ENCODE measurements at places on chromosomes 11 and 22.

- DNase-seq, result no peak
Measured at GRCh38 chr11:96045622-96046456, 121.9 kb upstream of the MTMR2 start.

GRCh38 chr11:5343474-5344335 is at the start of gene OR51B5:
Gene OR51B5, minus strand, starts transcription at chr11:5343524. Its CDS starts 0 bp downstream, at chr11:5343524.
- no peak for DNase-seq

GRCh38 chr11:85967457-85967856 is 101.4 kb downstream of the PICALM start:
- DNase-seq, result no peak

GRCh38 chr11:15483205-15483604 is 368.5 kb downstream of the INSC start:
- no peak for DNase-seq

DNA sequence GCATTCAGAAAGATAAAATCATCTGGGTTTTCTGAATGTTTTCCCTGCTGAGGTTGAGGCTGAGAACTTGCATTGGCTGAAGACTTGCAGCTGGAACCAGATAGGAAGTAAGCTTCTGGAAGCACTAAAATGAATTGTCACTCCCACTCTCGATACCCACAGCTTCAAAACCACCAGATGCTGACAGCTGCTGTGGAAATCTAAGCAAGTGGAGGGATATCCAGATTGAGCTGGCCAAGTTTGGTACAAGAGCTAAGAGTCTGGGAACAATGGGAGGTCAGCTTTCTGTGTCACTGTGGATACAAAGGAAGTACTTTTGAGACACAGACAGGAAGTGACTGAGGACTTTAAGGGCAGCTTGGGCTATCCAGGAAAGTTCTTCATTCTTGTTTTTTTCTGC is 51.3 kb upstream of the CD44 start:
- no peak for DNase-seq

DNA sequence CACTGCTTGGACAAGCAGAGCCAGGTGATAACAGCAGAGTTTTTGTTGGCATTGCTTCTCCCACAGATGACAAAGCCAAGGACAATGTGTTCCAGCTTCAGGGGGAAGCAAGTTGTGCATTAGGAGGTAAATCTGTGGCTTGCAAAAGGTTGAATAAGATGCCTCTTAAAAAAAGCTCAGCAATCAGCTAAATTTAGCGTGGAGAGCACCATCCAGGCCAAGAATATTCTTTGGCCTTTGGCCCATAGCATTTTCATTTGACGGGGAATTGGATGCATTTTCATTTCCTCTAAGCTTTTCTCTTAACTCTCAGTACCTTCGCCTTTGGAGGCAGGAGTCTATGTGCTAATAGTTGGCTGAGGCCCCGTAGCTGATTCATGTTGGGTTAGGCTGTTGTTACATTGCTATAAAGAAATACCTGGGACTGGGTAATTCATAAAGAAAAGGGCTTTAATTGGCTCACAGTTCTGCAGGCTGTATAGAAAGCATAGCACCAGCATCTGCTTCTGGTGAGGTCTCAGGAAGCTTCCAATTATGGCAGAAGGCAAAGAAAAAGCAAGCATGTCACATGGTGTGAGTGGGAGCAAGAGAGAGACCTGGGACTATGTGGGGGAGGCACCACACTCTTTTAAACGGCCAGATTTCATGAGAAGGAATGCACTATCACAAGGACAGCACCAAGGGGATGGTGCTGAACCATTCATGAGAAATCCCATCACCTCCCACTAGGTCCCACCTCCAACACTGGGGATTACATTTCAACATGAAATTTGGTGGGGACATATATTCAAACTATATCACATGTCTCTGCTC is 350.1 kb upstream of the C11orf87 start:
- DNase-seq, result no peak

DNA sequence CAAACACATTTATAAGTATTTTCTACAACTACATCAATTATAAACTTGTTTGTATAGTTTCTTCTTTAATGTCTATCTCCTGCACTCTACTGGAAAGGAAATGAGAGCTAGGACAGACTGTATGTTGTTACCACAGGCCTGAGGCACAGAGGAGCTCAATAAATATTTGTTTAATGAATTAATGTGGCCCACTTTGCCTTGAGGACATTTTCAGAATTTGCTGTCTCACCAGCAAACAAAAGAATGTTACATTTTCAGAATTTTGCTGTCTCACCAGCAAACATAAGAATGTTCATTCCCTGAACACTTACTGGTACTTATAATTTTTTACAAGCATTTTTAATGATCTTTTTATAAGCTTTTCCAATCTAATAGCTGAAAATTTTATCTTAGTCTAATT is 41.9 kb upstream of the WNT7B start:
- no peak for DNase-seq

DNA sequence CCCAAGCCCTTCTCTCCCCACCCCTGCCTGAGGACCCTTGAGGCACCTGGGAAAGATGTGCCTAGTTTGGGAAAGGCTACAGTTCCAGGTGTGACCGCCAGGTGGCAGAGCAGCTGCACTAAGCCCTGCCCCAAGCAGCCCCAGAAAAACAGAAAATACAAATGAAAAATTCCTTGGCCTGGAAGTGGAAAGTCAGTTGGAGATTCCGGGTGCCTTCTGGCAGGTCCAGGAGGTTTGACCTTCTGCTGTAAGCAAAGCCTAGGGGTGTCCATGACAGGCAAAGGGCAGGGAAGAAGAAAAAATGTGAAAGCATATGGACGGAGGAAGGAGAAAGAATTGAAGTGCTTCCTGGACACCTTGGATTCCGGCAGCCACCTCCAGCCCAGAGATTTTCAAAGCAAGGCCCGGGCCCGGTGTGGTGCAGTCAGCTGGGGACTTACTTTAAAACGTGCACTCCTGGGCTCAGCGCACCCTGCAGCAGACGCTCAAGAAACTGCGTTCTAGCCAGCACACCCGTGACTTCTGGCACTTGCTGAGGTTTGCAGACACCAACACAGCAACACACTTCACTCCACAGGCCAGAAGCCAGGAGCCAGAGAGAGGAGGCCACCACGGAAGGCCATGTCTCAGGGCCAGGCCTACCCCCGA is 37.3 kb upstream of the SLC22A12 start:
- DNase-seq, result no peak

DNA sequence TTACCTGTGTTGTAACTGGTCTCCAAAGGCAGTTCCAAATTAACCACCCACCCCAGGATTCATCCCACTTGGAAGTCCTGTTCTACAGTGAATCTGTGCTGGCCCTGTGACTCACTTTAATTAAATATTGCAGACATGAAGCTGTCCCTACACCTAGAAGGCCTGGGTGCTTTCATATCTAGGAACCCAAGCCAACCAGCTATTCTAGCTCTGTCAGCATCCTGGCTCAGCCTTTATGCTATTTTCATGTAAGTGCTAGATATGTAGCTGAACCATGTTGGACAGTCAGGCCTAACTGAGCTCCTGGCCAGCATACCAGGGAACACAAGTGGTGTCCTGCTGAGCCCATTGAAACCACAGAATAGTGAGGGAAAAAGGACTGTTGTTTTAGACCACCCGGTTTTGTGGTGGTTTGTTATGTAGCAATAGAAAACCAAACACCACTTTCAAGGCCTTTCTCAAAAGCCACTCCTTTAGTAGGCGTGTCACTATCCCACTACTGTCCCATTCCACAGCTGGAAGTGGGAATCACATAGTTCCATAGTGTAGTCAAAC is 30.3 kb downstream of the CNTF start:
- DNase-seq, result no peak

GRCh38 chr11:99079576-99079975 is 58.8 kb downstream of the CNTN5 start:
- DNase-seq, result no peak

GRCh38 chr11:131792243-131792642 is 421.8 kb downstream of the NTM start:
- no peak for DNase-seq

DNA sequence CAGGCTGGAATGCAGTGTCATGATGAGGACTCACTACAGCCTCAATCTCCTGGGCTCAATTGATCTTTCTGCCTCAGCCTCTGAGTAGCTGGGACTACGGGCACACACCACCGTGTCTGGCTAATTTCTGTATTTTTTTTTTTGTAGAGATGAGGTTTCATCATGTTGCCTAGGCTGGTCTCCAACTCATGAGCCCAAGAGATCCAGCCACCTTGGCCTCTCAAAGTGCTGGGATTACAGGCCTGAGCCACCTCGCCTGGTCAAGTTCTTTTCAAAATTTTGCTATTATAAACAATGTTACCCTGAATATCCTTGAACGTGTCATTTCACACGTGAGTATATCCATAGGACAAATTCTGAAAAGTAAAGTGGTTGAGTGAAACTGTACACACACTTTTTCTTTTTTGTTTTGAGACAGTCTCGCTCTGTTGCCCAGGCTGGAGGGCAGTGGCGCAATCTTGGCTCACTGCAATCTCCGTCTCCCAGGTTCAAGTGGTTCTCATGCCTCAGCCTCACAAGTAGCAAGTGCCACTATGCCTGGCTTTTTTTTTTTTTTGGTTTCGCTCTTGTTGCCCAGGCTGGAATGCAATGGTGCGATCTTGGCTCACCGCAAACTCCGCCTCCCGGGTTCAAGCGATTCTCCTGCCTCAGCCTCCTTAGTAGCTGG is 21.6 kb upstream of the EP300 start:
- DNase-seq, result no peak

DNA sequence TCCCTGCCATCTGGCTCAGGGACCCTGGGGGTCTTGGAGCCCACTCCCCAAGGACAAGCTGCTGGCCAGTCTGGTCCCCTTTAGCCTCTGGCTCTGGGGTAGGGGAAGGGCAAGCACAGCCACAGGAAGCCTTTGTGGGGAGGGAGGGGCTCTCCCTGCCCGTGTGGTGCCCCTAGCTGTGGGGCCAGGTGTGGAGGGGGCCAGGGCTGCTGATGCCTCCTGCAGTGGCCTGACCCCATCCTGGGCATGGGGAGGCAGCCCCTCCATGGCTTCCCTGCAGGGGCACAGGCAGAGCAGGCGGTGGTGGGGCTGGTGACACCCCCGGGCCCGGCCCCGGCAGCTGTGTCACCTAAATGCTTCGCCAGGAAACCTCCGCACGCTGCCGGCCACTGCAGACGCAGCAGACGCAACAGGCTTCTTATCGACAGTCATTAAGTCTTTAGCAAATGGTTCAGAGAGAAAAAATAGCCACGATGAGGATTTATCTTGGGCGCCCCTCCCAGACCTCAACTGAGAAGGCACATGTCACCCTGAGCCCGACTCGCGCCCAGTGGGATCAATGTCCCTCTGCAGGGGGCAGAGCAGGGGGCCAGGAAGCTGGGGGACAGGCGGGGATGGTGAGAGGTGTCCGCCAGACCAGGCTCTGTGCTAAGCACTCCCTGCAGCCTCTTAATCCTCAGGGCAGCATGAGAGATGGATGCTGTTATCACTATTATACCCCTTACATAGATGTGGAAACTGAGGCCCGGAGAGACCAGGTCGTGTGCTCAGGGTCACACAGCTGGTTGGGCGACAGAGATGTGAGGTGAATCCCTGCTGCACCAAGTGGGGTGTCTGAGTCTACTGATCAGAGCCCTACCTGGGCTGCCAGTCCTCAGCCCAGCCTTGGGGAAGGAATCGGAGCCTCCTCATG is 33.9 kb downstream of the FLRT1 start:
- no peak for DNase-seq

- DNase-seq, result no peak
Measured at GRCh38 chr11:15171956-15172355, 57.2 kb downstream of the INSC start.

GRCh38 chr11:101863361-101863760 is 51.4 kb upstream of the CEP126 start:
- no peak for DNase-seq

DNA sequence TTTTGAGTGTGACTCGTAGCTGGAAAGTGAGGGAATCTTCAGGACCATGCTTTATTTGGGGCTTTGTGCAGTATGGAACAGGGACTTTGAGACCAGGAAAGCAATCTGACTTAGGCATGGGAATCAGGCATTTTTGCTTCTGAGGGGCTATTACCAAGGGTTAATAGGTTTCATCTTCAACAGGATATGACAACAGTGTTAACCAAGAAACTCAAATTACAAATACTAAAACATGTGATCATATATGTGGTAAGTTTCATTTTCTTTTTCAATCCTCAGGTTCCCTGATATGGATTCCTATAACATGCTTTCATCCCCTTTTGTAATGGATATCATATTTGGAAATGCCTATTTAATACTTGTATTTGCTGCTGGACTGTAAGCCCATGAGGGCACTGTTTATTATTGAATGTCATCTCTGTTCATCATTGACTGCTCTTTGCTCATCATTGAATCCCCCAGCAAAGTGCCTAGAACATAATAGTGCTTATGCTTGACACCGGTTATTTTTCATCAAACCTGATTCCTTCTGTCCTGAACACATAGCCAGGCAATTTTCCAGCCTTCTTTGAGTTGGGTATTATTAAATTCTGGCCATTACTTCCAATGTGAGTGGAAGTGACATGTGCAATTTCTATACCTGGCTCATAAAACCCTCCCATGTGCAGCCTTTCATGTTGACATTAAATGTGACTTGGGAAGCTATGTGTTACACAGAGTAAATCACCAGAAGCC is 11.0 kb downstream of the OR51E1 start:
- DNase-seq, result no peak

- no peak for DNase-seq
Measured at GRCh38 chr22:46123694-46124382, 26.5 kb upstream of the PPARA start.

- no peak for DNase-seq
Measured at GRCh38 chr11:112459001-112459400, 198.3 kb upstream of the PLET1 start.

- DNase-seq, result no peak
Measured at GRCh38 chr11:77151804-77152509, 23.9 kb downstream of the MYO7A start.

DNA sequence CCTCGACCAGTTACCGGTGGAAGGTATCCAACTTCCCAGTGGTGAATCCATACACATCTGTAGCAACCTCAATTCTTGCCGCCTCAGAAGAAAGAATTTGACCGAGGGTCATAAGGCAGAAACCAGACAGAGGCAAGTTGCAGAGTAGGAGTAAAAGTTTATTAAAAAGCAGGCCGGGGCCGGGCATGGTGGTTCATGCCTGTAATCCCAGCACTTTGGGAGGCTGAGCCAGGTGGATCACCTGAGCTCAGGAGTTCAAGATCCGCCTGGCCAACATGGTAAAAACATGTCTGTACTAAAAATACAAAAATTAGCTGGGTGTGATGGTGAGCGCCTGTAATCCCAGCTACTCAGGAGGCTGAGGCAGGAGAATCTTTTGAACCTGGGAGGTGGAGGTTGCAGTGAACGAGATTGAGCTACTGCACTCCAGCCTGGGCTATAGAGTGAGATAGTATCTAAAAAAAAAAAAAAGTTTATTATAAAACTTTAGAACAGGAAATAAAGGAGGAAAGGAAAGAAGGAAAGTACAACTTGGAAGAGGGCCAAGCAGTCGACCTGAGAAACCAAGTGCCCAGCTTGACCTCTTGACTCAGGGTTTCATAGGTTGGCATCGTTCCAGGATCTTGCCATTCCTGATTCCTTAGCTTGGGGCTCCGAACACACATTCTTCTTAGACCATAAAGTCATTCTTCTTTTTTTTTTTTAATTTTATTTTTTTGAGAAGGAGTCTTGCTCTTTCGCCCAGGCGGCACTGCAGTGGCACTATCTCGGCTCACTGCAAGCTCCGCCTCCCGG is 27.8 kb downstream of the RGL4 start:
- no peak for DNase-seq

Data from cortex of kidney (tissue), 1 donor.